ENCODE measurements at places on chromosomes 4 and X.

GRCh38 chr4:25367004-25367621 lies 9.9 kb upstream of the ANAPC4 start:
- no peak for DNase-seq

DNA sequence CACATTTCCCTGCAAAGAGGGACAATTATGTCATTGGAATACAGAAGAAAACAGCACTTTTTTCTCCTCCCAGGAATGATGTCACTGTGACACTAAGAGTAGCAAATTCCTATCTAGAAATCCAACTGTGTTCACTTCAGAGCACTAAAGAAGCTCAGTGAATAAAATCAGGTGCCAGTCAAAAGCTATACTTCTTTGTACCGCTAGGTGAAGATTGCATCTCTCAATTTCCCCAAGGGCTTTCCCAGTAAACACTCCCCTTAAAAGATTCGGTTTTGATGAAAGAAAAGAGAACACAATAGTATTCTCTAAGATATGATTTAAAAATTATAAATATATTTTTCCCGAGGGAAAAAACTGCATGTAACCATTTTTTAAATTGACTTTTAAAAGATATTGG lies 104.7 kb upstream of the MID1 start:
- no peak for DNase-seq

- no peak for DNase-seq
Observed at GRCh38 chrX:20718592-20719380, 452.1 kb upstream of the RPS6KA3 start.

GRCh38 chrX:108223585-108223984 lies 132.0 kb downstream of the ATG4A start:
- no peak for DNase-seq

DNA sequence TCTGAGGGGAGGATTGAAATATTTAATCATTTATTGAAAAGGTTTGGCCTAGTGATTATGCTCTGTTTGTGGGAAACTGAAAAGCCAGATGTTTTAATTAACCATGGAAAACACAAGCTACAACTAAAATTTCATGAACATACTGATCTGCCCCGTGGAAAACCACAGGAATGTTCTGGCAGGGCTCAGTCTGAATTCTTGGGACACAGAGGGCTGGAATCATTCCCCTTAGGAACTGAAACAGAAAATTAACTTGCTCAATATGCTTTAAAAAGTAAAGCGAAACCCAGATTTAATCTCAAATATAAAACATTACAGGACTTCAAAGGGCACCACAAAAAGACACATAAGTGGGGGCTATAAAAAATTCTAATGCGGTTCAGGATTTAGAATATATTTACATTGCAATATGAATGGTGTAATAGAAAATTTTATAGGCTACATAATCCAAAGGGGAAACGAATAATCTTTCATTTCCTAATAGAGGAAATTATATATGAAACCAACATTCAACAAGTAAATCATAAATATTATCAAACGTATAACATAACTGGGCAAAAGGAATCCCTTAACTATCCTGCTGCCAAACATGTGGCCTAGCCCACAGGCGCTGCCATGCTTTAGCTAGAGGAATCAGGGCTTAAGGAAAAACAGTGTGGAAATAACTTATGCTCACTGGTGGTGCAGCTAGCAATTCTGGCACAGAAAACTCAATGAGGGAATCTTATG lies 70.9 kb downstream of the APBB2 start:
- peak; percentile 83 for DNase-seq

GRCh38 chr4:139921429-139922184 lies 232.4 kb downstream of the MAML3 start:
- DNase-seq: no peak
